Activated CD4-positive, alpha-beta T cell treated with anti-CD3 and anti-CD28 coated beads for 4 hours (primary cell): ENCODE measurements at places on chromosomes 16 and 17.

GRCh38 chr16:85525420-85526184 is 87.5 kb upstream of the GSE1 start:
- no peak for DNase-seq

GRCh38 chr16:84967828-84968227 is 43.5 kb downstream of the ZDHHC7 start:
- DNase-seq, result no peak

- no peak for DNase-seq
These were observed 31.8 kb upstream of the MAF start for GRCh38 chr16:79632289-79632688.

GRCh38 chr16:8355675-8356074 is 234.6 kb downstream of the TMEM114 start:
- DNase-seq, result no peak

DNA sequence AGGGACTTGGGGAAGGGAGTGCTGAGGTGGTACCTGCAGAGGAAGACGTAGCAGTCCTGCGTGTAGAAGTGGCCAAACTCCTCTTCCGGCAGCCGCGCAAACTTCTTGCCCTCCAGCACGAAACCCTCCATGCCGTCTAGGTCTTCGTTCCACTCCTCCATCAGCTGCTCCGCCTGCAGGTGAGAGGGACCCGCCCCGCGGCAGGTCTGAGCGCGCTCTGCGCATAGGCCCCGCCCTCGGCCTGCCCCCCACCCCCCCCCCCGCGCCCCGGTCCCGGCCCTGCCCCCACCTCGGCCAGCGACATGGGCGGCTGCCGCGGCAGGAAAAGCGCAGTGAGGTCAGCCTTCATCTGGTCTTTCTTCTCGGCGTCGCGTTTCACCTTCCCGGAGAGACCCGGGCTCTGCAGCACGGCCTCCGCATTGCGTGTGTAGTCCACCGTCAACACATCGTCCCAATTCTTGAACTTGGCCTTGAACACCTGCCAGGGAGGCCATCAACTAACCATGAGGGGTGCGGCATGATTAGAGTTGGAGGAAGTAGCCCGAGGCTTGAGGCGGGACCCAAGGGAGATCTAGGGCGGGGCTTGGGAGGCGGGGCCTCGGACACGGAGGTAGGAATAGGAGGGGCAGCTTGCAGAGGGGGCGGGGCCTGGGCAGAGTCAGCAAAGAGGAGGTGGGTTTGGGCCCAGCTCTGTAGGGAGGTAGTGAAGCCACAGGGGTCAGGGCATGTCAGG is 11.5 kb downstream of the FLII start:
- no peak for DNase-seq

DNA sequence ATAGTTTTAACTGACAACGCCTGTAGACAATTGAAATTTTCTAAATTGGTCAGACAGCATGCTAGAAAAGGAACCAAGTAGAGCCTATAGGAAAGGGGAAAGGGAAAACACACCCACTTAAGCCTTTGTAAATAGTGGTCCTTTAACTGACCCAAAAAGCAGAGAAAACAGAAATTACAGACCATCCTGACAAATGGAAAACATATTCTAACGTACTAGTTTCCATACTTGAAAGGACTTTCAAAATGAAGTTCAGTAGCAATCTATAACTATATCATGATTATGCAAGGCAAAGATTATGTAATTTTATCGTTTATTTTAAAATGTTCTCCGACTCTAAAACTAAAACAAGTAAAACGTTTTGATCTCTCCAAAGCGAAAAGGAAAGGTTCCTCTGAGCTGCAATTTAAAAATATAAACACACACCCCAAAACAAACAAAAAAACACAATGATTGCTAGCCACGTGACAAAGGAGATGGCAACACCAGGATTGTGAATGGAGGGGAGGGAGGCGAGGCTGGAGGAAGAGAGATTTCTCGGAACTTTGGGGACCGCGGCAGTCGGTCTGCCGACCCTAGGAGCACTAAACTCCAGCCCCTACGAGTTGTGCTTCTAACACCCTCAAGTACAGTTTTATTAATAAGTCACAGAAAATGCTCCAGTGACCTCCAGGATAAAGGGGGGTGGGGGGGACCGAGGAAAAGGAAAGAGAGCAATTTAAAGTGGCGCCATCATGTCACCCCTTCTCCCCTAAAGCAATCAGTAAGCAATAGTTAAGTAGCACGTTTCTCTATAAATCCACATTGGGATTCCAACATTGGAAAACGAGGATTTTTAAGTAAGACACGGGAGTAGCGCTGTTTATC is 1.7 kb downstream of the KANSL1 start:
- no peak for DNase-seq

DNA sequence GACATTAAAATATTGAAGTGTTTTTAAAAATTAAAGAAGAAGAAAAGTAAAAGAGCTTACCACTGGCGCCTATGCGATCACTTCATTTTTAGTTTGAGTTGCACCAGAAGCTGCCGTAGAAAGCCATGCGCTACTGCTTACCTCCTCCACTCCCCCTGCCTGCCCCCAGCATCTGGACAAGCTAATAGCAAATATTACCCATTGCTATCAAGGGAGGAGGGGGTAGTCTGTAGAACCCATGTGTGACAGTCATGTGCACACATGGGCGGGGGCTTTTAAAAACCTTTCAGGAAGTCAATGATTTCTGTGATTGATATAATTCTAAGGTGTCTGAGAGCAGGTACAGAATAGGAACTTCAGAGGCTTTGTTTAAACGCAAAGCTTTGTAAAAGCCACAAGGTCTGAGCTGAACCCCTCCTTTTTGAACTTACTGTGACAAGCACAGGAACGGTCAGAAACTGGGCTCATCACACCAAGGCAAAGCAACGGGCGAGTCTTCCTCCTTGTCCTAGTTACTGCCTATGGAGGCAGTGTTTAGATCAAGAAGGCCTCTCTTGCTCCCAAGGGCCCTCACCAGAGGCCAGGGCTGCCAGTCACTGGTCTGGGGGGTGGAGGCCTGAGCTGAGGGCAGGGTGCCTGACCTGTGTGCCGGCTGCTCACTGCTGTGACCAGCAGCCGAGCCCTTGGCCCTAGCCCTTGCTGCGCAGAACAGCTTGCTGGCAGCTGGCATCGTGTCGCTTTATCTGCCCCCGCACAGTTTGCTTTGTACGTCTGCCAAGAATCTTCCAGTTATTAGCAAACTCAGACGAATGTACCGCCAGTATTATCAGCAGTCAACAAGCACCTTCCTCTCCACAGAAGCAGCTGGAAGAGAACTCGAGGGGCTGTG is 15.0 kb downstream of the GINS2 start:
- no peak for DNase-seq

- no peak for DNase-seq
These were observed 64.9 kb downstream of the ITFG1 start for GRCh38 chr16:47395733-47396498.

- DNase-seq, result no peak
These were observed 211.6 kb downstream of the WWOX start for GRCh38 chr16:78310990-78311561.

DNA sequence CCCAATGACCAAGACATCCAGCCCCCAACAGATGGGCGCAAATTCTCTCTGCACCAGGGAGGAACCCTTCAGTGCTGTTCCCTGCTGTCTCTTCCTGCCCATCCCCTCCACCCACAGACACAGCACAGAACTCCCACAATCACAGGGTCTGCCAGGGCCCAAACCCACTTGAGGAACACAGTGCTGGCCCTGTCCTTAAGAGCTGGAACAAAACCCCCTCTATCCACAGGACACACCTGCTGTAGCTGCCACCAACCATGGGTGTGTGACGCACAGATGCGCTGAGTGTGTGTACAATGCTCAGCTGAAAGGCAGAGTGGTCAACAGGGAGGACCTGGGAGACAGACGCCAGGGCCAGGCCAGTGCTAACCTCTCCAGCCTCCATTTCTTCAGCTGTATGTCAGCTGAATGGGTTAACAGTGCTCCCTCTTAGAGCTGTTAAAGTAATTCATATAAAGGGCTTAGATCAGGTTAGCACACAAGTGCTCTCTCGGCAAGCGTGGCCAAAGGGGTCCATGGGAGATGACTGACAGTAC is 62.1 kb downstream of the AMFR start:
- no peak for DNase-seq

- DNase-seq, result no peak
These were observed 5.3 kb upstream of the TMEM204 start for GRCh38 chr16:1527836-1528811.

GRCh38 chr17:1179818-1180742 is at the start of gene ABR:
Gene ABR (minus strand): TSS chr17:1179981. CDS start chr17:1179727, 254 bp downstream.
- DNase-seq, result peak; percentile 66

- DNase-seq, result no peak
These were observed 92.6 kb downstream of the CACNG3 start for GRCh38 chr16:24348545-24349290.

DNA sequence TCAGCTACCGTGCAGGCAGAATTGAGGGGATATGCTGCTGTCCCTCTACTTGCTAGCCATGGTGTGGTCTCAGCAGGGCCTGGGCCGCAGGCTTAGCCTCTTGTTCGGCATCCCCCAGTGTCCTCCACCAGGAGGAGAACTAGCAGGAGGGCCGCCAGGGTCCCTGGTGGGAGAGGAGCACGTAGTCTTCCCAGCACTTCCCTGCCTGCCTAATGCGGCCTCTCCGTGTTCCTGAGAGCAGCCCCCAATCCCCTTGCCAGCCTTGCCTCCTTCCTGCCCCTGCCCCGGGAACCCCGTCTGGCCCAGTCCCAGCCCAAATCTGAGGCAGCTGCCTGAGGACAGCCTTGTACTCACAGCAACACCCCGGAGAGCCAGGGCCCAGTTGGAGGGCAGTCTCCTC is 38.1 kb downstream of the PLD6 start:
- no peak for DNase-seq

GRCh38 chr16:85570735-85571562 is 42.2 kb upstream of the GSE1 start:
- DNase-seq, result no peak

DNA sequence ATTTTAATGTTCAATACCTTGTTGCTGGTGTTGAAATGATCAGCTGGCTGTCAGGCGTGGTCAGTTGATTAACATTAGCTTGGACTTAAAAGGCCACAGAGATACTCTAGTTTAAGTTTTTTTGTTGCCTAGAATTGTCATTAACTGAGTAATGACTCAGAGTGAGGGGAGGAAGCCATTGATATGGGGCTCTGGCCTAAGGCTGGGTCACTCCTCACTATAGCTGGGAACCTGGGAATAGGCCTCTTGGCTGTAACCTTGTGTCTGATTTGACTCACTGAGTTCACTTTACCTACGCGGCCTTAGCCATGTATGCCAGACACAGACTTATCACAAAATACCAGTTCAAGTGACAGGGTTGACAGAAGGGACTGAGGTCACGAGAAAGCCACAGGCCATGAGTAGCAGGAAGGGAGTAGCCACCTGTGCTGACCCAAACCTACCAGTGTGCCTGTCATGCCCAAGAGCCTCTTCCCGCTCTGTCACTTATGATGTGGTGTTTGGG is 37.9 kb upstream of the ADCY7 start:
- DNase-seq, result no peak

GRCh38 chr17:78268951-78269905 is 37.8 kb downstream of the TMEM235 start:
- no peak for DNase-seq
